Central memory CD4-positive, alpha-beta T cell (primary cell): ENCODE measurements at places on chromosomes 4 and X.
A peak's percentile ranks its signal among the peaks of the same experiment; 100 is the strongest.

DNA sequence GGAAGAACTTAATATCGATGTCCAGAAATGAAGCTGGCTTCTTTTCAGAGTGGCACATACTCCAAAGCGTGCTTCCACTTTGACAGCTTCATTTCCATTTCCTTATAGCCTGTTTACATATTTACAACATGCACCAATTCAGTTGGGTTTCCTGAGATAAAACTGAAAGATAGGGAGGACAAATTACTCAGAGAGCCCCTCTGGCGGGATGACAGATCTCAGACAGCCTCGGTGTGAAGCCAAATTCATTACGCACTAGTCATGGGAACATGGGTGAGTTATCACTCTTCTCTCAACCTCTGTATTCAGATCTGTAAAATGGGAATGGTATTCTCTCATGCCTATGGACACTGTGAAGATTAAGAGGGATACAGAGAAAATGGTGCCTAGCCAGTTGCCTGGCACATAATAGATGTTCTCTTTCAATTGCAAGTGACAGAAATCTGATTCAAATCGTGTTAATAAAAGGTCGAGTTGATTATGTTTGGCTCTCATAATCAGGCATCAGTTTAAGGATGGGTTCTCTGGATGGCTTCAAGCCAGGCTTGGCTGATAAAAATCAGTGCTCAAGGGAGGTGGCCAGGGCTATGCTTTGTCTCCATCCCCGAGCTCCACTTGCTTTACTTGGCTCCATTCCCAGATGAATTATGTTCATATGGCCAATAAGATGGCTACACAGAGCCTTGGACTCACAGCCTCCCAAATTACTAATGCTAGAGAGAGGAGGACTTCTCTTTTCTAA is 132.2 kb upstream of the C1QTNF7 start:
- DNase-seq: no peak

- no peak for DNase-seq
Observed at GRCh38 chr4:145756244-145756643, 76.3 kb downstream of the C4orf51 start.

- no peak for DNase-seq
Observed at GRCh38 chr4:172997856-172998255, 170.8 kb upstream of the GALNT7 start.

DNA sequence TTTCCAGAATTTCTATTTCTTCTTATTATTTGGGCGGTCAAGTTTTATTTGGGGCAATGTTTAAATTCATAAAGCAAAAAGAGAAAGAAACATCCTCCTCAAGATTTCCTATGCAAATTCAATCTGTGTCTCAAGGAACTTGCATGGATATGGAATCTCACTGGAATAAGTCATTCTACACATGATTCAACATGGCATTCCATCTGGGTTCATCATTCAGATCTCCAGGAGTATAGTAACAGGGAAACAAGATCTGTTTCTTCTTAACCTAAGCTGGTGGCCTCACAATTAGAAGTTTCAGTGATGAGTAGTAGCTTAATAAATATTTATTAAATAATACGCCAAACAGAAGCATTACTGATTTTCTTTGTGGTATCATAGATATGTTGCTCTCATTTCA is 19.8 kb downstream of the KLHL34 start:
- DNase-seq: no peak

GRCh38 chr4:75018811-75019479 is 86.0 kb downstream of the PARM1 start:
- no peak for DNase-seq

DNA sequence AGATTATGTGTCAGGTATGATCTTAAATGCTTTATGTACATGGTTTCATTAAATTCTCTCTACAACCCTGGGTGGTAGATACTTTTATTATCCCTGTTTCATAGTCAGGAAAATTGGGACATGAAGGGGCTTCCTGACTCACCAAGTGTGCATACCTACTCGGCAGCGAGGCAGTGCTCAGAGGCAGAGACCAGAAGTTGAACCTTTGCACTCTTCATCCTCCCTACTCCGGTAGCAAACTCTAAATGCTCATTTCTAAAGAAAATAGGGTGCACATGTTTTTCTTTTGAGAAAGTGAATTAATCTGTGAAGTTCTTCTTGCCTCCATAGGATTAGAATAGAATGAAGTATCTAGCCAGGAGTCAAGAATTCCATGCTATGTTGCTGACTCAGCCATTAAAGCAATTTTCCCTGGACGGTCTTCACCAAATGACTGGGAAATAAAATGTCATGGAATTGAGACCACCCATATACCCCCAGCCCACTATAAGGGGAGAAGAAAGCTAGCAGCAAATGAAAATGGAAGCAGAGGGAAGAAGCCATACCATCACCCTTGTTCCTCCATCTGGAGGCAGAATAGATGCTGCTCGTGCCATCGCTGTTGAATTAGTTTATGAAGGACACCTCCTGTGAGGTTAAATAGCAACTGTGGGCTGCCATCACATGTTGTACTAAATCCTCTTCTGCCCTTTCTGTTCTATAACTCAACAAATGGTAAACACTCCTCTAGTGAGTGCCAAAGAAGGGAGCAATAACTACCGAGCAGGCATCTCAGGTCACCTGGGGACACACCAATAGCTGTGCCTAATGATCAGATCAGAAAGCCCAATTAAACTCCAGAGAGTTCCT is 355.4 kb downstream of the CAMK2D start:
- no peak for DNase-seq

DNA sequence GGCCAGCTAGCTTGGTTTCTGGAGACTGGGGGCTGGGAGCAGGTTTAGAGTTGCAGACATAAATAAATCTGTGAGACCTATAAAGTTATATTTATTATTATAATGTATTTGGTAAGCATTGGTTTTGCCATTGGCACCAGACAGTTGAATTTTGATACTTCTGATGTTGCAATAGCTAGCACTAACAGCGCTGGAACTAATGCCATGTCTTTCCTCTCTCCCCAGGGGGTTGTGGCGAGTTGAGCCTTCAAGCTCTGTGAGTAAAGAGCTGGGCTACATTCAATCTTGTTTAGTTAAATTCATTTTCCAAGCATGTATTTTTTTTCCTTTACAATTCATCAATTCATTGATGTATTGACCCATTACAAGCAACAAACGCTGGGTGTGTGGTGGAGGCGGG is 358.7 kb upstream of the NR3C2 start:
- no peak for DNase-seq

DNA sequence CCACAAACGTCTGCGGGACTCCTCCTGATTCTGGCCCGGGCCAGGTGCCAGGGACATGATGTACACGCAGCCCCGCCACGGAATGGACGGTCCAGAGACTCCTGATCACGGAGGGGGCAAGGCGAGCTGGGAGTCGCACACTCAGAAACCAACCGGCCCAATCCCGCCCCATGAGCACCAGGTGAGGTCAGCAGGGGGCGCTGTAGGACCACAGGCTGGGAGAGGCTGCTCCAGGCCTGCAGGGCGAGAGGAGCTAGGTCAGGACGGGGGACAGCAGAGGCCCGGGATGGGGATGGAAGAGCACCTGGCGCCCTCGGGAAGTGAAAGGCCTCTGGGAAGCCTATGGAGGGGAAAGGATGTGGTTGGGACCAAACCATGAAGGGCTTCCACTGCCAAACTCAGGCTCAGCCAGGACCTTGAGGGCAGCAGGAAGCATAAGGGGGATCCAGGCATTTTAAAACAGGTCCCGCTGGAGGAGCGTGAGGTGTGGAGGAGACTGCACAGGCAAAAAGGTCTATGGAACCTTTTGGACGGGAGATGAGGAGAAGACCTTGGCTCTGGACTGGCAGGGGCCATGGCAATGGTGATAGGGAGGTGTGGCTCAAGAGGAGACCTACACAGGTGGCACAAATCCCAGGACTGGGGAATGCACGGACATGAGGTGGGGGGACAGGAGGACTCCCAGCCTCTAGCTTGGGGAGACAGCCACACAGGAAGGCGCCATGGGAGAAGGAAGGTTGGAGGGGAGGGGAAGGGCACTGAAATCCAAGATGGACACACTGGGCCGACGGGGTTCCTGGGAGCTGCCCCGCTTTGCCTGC is 79.2 kb downstream of the MTMR1 start:
- DNase-seq: peak; percentile 57

DNA sequence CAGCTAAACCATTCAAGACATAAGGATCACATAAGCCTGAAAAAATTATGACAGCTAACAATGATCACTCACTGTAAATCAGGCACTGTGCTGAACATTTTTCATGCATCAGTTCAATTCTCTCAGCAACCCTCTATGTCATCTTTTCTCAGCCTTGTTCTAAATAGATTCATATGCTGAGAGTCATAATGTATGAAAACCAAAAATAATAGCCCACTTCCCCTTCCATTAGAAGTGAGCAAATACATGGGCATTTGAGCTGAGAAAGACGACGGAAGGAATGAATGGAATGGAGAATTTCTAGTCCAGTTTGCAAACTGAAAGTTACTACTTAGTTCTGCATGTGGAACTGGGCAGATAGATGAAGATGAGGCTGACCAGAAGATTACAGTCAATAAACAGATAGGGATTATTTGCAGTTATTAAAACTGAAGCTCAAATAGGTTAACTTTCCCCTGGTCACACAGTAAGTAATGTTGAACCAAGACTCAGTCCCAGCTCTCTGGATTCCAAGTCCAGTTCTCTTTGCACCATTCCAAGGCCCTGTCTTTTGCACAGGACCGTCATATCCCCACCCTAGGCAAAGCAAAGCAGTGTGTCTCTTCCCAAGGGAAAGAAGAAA is 1.6 kb upstream of the SH3RF1 start:
- DNase-seq: no peak

- DNase-seq: no peak
Observed at GRCh38 chr4:34280131-34280530, 1964.2 kb downstream of the ARAP2 start.

GRCh38 chr4:119070301-119070700 is 65.3 kb upstream of the MYOZ2 start:
- no peak for DNase-seq

GRCh38 chr4:188127214-188127874 is 11.9 kb upstream of the TRIML1 start:
- DNase-seq: no peak

DNA sequence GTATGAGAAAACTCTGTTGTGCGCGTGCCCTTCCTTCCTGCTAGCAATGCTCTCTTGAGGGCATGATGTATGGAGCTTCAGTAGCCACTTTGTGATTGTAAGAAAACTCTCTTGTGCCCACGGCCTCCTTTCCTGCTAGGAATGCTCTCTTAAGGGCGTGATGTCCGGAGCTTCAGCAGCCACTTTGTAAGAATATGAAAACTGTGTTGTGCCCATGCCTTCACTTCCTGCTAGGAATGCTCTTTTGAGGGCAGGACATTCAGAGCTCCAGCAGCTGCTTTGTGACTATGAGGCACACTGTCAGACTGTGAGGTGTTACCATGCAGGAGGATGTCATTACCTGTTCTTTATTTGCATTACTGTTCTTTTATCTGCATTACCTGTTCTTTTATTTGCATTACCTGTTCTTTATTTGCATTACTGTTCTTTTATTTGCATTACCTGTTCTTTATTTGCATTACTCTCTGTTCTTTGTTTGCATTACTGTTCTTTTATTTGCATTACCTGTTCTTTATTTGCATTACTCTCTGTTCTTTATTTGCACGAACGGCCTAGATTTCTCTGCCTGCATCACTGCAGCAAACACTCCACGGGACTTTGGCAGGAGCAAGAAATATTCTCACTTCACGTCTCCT is 166.7 kb downstream of the CRLF2 start:
- DNase-seq: no peak

DNA sequence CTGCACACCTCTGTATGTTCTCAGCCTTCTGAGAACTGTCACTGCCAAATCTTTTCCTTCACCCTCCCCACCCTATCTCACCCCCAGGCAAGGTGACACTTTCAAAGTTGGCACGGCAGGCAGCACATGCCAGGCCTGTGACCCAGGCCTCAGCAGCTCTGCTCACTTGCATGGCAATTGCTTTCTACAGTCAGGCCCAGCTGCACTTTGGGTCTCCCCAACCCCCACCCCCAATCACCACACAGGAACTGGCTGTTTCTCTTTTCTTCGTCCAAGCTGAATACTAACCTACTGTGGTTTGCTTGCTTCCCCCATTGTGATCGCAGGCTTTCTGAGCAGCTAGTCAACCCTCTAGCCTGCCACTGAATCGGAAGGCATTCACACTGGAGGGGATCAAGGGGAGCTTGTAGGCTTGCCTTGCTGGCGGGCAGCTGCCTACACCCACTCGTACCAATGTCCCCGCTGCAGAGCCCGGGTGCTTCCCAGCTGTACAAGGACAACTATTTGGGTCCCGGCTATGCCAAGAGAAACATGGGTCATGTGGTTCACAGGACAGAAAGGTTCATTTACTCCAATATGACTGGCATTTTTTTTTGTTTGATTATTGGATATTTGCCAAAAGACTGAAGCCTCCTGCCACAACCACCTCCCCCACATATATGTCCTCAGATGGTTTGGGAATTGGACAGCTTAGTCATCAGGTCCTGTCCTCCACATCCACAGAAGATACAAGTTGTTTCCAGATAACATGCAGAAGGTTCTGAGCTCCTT is 28.1 kb downstream of the SLC25A43 start:
- no peak for DNase-seq

- DNase-seq: no peak
Observed at GRCh38 chrX:14819769-14820168, 53.1 kb downstream of the FANCB start.

GRCh38 chr4:128385683-128386304 is 98.2 kb upstream of the PGRMC2 start:
- no peak for DNase-seq

- no peak for DNase-seq
Observed at GRCh38 chrX:145532176-145532780, 285.0 kb downstream of the SPANXN1 start.

DNA sequence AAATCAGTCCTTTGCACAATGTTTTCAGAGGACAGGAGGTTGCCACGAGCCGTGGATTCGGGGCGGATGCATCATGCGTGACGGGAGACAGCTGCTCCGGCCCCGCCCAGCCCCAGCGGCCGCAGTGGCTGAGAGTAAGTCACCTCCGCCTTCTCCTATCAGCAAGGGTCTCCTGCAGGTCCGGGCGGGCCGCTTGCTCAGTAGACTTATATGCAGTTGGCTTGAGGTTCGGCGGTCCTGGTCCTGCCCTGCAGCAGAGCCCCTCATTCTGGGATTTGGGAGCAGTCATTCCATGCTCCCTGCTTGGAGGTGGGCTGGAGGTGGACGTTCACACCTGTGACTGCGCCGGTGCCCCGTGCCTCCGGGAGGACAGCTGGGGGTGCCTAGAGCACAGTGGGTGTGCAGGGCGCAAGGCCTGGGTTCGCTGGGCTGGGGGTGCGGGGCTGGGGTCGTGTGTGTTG is 86.3 kb upstream of the ADRA2C start:
- DNase-seq: no peak

DNA sequence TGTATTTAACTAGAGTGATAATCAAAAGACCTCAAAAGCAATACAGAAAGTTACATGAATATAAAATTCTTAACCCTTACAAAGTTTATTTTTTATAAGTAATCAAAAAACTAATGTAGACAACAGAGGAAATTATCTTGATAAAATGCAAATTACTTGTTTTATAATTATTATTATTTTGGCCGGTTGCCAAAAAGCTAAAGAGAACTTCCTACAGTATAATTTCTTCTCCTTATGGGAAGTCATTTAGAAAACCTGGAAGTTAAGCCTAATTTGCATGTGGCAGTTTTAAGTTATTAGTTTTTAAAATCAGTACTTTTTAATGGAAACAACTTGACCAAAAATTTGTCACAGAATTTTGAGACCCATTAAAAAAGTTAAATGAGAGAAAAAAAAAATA is 621.3 kb upstream of the PCDH10 start:
- no peak for DNase-seq

- DNase-seq: no peak
Observed at GRCh38 chr4:29131304-29131703, 1588.9 kb upstream of the PCDH7 start.
